ENCODE measurements at places on chromosomes 4 and X.

DNA sequence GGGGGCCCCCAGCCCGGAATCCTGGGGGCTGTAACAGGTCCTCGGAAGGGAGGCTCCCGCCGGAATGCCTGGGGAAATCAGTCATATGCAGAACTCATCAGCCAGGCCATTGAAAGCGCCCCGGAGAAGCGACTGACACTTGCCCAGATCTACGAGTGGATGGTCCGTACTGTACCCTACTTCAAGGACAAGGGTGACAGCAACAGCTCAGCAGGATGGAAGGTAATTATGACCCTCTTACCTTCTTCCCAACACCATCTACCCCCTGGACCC, 1.0 kb downstream of the FOXO4 start:
- no peak for DNase-seq

DNA sequence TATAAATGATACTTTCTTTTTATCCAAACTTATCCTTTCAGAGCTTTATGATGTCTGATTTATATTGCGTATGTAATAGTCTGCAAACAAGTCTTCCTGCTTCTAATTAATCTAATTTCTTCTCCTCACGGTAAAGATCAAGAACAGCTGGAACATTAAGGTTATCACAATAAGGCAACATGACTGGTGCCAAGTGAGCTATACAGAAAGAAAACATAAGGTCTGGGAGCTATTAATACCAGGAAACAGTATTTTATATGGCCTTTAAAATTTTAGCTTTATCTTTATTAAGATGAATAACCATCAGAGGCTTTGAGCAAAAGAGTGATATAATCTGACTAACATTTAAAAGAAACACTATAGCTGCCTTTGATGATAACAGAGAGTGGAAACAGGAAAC, 28.7 kb upstream of the CABS1 start:
- DNase-seq: no peak

GRCh38 chrX:17740137-17741122, 3.1 kb downstream of the SCML1 start:
- no peak for DNase-seq

DNA sequence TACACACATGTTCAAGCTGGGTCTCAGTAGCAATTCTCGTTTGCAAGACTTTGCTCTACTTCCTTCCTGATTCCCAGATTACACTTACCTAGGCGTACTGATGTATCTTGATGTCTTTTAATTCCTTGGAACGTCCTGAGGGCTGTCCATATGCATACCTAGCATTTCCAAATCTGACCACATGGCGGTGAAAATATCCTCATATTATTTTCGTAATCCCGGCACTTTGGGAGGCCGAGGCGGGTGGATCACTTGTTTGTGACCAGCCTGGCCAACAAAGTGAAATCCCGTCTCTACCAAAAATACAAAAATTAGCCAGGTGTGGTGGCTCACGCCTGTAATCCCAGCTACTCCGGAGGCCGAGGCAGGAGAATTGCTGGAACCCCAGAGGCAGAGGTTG, 1786.3 kb upstream of the TENM3 start:
- DNase-seq: no peak

- no peak for DNase-seq
Observed at GRCh38 chr4:118759481-118759880, 74.3 kb downstream of the METTL14 start.

DNA sequence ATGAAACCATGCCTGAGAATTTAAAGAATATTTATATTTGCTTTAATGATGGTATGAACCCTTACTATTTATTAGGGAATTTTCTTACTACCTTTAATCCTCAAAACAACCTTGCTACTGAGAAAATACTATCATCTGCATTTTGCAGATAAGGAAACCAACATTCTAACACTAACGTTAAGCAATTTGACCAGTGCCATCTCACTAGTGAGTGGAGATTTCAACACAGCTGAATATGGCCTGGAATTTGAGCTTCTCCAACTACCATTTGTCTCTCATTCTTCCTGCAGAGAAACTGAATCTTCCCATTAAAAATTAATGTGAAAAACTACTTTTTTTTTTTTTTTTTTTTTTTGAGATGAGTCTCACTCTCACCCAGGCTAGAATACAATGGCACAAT, 380.9 kb upstream of the SMIM31 start:
- DNase-seq: no peak

DNA sequence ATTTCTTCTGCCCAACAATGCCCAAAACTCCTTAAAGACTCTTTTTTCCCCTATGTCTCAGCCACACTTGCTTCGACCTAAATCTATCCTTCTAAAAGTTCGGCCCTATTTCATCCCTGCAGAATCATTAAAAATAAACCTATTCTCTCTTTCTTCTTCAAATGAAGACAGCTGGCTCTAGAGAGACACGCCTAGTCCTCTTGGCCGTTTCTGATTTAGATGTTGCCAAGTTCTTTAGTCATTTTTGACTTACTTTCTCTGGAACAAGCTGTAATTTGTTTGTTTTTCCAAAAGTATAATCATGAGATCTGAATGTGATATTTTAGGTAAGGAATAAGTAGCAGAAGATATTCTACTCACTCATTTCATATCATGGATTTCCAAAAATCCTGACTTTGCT, 211.6 kb downstream of the CENPC start:
- no peak for DNase-seq

- DNase-seq: peak; percentile 30
Observed at GRCh38 chr4:122635205-122635604, 14.3 kb upstream of the IL21 start.

GRCh38 chr4:63017300-63017699, 1392.0 kb downstream of the TECRL start:
- DNase-seq: no peak

GRCh38 chr4:36172656-36173055, 71.7 kb downstream of the ARAP2 start:
- DNase-seq: no peak

GRCh38 chr4:144799486-144799885, 153.5 kb downstream of the HHIP start:
- no peak for DNase-seq

GRCh38 chrX:15451913-15452312, 41.2 kb downstream of the PIR start:
- no peak for DNase-seq

- DNase-seq: no peak
Observed at GRCh38 chrX:13852001-13852695, 35.3 kb upstream of the GPM6B start.

- DNase-seq: no peak
Observed at GRCh38 chr4:147313108-147313507, 167.8 kb upstream of the EDNRA start.

- DNase-seq: no peak
Observed at GRCh38 chrX:119783026-119783425, 8.4 kb downstream of the RPL39 start.

All from NK-92 treated with Interleukin-12 subunit alpha and Interleukin-12 subunit beta, amount 100 ng/mL, for 24 hours (cell line).